GM12891 (cell line): ENCODE measurements at places on chromosomes 3 and 15.

GRCh38 chr15:58148633-58149445, 10.7 kb downstream of the AQP9 start:
- DNase-seq: no peak

- DNase-seq: no peak
Measured at GRCh38 chr3:31142543-31142942, 248.1 kb upstream of the GADL1 start.

GRCh38 chr15:52148403-52148802, 35.8 kb upstream of the BCL2L10 start:
- DNase-seq: no peak

DNA sequence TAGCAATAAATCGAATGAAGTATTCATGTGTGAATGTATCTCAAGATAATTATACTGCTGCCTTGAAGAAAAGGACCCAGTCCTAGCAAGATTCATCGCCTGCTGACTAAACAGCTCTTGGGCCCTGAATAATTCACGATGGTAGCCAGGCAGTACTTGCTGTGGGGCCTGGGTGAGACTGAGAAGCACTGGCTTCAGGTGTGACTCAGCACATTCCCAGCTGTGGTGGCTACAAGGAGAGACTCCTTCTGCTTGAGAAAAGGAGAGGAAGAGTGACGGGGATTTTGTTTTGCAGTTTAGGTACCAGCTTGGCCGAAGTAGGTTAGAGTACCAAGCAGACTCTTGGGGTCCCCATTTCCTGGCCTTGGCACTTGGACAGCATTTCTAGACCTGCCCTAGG, 47.6 kb upstream of the CD200R1L start:
- DNase-seq: no peak

DNA sequence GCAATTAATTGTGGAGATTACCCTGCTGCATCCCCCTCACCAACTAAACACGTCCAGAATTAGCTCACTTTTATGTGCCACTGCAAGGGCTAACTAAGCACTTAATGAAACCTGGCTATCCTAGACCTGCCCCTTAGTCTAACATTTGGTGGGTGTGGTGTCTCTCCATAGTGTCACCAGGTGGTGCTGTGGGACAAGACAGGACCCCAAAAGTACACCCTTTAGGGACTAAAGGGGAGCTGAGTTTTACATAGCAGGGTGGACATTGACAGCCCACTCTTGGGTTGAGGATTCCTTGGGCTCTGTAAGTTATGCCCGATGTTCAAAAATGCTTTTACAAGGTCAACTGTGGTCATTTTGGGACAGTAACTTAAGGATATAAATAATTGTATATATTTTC, 5.7 kb downstream of the DUT start:
- no peak for DNase-seq

DNA sequence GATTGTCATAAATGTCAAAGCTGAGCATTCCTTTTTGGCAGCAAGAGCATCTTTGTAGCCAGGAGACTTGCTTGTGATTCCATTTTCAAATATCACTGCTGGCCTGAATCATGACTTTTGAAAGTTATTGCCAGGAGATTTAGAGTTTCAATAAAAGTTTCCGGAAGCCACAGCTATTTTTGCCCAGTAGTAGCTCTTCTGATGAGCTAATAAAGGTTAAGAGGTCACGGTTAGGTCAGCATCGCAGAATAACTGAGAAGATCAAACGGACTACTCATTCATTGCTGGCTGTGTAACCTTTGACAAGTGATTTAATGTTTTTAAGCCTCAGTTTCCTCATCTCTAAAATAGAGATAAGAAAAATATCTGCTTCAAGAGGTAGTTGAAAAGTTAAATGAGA, 105.1 kb upstream of the ETV5 start:
- no peak for DNase-seq

GRCh38 chr3:50672656-50673055, 2.1 kb upstream of the DOCK3 start:
- no peak for DNase-seq
